ENCODE measurements at places on chromosomes 2 and 18.

DNA sequence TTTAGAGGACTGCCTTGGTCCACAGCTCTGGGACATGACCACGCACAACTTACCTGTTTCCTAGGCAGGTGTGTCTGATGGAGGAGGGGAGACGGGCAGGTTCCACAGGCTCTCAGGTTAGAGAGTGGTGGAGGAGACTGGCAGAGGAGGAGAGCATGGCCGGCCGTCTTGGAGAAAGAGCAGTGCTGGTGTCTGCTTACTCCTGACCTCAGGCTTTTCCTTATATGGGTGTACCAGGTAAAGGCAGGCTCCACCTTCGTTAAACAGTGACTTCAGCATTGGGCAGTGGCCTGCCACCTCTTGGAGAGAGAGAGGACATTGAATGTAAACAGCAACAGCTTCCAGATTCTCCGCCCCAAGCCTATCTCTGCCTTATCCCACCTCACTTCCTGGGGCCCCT is at the start of gene CAPN13:
TSS of gene CAPN13 (minus strand) at position 198 of the 400 bp plus-strand sequence. CDS start 20,121 bp downstream, outside the sequence.
- DNase-seq: no peak

DNA sequence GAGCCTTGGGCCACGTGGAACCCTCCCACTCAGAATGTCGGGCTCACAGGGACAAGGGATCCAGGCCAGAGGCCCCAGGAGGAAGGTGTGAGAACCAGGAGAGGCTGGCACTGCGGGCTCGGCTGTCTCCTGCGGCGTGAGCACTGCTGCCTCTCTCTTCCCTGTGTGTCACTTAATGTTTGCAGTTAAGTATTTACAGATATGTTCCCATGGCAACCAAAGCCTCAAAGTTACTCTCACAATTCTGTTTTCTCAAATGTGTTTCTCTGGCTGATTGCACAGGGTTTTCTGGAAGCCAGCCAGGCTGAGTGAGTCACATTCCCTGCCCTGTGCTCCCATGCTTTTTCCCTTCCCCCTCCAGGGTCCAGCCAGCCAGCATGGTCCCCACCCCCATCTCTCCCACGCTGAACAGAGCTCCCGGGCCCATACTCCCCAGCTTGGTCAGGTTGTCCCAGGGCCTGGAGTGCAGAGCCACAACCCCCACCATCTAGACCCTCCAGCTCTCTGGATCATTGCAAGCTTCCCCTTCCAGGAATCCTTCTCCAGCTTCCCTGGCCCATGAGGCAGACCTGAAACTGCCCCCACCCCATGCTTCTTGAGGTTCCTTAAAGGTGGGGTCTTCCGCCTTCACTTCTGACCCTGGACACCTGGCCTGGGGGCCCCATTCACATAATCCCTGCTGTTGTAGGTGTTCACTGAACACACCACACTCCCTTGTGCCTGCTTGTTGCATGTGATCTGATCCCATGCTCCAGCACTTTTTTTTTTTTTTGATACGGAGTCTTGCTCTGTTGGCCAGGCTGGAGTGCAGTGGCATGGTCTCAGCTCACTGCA is 265.9 kb downstream of the CELF4 start:
- DNase-seq: no peak

DNA sequence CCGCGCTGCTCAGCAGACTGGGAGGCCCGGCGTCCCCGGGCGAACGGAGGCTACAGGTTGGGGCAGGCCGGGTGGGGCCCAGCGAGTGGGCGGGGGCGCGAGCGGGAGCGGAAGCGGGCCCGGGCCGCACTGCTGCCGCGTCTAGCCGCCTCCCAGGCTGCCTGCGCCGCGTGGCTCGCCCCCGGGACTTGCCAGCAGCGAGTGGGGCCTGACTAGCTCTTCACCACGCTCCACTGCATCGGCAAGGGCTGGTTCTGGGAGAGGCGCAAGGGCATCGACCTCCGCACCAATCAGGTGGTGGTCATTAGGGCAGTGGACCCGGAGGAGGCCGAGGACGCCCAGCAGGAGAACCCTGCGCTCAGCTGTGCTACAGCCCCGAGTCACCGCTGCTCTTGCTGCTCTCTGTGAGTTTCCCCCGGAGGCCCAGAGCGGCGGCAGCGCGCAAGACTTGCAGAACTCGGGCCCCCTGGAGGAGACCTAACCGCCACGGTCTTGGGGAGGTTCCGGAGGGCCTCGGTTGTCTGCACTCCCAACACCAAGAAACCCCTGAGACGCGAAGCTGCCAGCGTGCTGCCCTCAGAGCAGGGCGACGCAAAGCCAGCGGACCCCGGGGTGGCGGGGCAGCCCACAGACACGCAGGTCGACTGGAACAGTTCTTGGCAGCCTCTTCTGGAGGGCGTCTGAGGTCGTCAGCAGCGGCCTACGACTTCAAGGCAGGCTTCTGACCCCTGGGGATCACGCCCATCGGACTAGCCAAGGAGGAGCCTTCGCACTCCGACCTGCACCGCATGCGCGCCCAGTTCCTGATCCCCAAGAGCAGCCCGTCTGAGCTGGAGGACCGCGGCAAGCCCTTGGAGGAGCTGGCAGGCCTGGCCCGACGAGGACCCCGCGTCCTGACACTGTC is 27.2 kb upstream of the PTPN2 start:
- peak; percentile 67 for DNase-seq

DNA sequence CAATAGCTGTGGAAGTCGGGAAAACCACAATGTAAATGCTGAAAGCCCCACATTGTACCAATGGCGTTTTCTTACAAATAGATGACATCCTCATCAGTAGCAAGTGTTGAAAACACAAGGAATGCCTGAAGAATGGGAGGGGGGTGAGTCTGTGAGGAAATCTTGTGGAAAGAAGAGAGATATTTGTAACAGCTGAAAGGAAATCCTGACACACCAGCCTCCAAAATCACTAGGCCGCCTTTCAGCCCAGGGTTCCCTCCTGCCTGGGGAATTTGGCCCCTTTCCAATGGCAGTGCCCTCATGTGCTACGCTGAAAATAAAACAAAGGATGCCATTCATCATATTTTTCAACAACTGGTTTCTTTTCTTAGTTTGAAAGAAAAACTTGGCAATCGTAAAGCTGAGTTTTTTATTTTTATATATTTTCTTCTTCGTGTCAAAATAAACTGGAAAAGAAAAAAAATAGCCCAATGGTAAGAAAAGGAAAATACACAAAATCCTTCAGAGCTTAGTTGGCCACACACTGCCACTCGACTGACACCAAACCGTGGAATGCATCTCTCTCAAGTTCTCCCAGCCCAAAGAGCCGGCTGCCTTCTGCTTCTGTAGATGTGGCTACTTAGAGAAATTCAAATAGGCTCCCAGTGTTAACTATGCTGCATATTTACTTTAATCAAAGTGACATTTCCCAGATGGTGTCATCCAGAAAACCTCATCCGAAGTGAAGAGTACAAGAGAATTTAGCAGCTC is 52.0 kb downstream of the FTCDNL1 start:
- DNase-seq: no peak

- no peak for DNase-seq
These were observed 4.9 kb upstream of the IMP4 start for GRCh38 chr2:130337735-130338325.

DNA sequence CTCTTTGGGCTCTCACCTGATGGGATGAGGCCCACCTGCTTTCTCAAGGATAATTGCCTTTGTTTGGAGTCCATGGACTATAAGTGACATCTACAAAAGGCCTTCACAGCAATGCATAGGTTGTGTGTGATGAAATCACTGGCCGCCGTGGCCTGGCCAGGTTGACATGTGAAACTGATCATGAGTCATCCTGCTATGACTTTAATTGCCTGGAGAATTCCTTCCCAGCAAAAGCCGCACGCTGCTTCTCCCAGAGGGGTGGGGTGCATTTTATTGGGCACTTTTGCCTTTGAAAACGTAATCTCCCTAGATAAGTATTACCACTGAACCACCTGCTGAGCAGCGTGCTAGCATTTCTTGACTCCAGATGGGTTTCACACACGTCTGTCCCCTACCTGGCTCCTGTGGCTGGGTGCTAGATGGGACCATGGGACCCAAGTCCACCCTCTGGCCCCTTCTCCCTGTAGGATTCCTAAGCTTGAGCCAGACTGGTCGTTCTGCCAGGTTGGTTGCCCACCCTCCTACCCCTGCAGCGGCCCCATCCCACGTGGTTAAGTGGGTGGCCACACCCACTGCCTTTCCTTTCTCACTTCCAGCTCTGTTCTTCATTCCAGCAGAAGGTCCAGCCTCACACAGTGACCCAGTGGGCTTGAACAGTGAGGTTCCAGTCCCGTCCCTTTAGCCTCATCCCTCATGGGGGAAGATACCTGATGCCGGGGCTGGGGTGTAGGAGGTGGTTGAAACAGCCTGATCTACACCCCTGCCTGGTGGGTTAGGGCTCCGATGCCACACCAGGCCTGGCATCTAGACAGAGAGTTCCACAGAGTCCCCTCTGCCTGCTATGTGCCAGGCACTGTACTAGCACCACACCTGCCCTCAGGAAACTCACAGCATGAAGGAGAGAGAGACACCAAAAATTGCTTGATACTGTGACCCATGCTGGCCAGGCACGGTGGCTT is 89.6 kb downstream of the GBX2 start:
- DNase-seq: no peak

DNA sequence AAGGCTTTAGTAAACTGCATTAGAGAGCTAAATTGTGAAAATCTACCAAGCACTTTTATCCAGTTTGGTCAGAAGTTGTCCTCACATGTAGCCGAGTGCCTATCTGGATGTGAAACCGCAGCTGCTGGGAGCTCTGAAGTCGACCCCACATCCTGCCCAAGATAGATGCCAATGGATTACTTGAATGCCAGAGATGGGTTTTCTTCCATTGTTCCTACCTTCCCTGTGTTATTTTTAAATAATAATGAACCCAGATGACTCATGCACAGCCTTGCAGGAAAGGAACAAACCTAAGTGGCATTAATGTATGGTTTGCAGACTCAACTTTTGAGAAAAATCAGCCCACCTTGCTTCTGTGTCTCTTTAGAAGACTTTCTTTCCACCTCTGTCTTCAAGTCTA is 408.5 kb downstream of the FBXO15 start:
- DNase-seq: no peak
